Activated CD8-positive, alpha-beta memory T cell treated with anti-CD3 and anti-CD28 coated beads, Interleukin-2, amount 50 U/mL, for 4 hours (primary cell): ENCODE measurements at places on chromosomes 16 and 17.

GRCh38 chr17:35930211-35931065 lies at the start of gene RDM1:
Gene RDM1, minus strand, starts transcription at chr17:35930773. Its CDS starts 46 bp downstream, at chr17:35930727.
- peak; percentile 80 for DNase-seq

DNA sequence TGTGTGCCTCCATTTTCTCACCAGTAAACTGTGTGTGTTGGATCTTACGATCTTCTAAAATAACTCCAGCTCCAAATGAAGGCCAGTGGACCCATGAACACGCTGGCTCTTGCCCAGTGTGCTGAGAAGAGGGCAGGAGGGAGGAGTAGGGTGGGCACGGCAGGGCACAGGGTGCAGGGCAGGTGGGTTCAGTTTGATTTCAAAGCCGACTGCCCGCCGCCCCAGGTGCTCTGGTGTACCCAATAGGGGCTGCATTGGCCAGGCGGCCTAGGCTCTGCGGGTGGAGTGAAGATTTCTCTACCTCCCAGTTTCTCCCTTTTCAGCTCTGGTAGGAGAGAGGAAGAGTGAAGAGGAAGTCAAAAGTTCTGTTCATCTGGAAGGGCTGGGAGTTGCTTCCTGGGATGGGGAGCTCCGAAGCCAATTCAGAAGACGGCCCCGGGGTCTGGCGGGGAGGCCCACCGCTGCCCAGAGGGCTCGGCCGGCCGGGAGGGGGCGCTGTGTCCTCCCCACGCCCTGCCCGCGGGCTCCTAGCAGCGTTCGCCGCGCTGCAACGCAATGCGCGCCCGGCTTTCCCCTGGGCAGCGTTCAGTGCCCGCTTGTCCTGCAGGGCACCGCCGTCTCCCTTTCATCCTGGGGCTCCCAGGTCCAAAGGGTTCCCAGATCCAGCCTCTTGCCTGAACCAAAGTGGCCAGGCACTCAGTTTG lies 1.1 kb upstream of the CRHR1 start:
- peak; percentile 31 for DNase-seq

DNA sequence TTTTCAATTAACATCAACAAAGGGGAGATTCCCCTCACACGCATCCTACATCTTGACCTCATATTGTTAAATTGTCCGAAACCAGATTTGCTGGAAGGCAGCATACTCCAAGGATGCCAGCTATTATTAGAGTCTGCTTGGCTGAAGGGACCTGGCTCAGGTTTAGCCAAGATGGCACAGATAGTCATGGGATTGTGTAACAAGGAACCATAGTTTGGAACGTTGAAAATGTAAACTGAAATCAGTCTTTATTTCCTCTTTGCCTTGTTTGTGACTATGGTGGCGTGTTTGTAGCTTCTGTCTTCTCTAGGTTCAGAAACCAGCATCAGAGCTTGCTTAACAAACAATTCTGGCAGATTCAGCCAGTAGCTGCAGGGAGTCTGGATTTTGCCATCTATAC lies 5.9 kb downstream of the ARSG start:
- DNase-seq, result no peak

DNA sequence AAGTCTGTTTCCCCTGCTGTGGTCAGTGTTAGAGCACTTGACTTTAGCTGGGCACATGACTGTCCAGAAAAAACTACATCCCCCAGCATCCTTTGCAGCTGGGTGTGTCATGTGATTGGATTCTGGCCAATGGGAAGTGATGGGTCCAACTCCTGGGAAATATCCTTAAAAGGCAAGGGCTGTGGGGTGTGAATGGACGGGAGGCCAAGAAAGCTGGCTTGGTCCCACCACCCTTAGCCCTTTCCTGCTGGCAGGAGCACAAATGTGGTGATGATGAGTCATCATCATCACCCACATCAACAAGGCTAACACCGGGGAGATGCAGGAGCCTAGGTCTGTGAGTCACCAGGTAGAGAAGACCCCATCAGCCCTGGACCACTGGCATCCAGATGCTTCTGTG lies 341.7 kb downstream of the C16orf95 start:
- no peak for DNase-seq

DNA sequence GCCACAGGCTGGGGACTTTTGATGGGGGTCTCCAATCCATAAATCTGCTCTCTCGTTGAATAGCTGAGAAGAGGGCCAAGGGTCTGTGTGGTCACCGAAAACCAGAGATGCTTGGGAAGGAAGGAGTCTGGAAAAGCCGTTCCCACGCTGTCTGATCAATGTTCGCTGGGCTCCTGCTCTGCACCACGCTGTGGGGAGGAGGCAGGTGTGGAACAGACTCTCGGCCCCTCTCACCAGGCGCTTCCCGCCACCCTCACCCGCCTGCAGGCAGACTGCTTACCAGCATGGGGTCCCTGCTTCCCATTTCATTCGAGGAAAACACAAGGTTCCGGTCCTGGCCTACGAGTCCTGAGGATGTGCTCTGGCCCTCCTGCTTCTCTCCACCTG lies 702 bp upstream of the ALDH3A1 start:
- DNase-seq, result no peak

GRCh38 chr16:70647441-70648359 lies 1.3 kb downstream of the IL34 start:
- no peak for DNase-seq

DNA sequence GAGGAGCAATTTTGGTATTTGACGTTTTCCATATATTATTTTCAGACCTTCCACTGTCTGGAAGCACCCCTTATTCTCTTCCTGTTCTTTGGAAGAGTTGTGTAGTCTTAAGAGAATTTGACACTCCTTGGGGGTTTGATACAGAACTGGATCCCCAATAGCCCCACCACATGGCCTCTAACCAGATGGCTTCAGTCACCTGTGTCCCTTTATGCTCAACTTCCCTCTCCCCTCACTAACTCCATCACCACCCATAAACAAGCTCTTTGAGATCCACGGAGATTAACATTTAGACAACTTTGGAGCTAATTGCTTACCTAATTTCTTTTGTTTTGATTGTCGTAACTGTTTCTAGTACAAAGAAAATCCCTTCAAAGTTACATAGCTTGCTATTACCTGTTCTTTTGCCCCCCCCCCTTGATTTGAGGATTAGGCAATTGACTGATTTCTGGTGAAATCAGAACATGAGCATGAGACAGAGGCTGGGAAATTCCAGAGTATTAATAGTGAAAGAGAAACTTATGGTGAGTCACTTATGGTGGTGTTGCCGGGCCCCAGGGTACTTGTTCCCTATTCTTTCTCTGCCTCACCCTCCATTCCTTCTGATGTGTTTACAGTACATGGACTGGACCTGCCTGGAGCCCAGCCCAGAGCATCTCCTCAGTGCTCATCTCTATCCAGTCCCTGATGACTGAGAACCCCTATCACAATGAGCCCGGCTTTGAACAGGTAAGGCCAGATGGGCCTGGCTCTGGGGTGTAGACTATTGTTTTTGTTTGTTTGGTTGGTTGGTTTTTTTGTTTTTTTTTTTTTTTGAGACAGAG lies 7.5 kb downstream of the UBE2Z start:
- DNase-seq, result peak; percentile 35

DNA sequence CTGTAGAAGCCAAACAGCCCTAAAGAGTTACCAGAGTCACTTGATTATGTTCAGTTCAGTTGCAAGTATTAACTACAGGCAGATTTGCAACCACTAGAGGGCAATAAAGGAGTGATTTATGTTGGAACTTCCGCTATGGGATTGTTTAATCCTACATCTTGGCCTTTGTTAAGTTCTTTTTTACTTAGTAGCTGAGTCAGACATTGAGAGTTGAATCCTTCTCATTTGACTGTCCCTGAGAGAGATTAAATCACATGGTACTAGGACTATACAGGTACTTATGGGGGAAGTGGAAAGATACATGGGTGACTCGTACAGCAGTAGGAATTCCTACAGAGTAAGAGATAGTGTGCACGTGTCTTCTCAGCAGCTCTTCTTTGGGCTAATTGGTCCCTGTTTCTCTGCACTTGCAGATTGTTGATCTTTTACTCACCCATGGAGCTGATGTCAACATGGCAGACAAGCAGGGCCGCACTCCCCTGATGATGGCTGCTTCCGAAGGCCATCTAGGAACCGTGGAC lies 40.3 kb downstream of the CYB561 start:
- no peak for DNase-seq

GRCh38 chr17:9364837-9365430 lies 210.7 kb downstream of the STX8 start:
- DNase-seq, result no peak

DNA sequence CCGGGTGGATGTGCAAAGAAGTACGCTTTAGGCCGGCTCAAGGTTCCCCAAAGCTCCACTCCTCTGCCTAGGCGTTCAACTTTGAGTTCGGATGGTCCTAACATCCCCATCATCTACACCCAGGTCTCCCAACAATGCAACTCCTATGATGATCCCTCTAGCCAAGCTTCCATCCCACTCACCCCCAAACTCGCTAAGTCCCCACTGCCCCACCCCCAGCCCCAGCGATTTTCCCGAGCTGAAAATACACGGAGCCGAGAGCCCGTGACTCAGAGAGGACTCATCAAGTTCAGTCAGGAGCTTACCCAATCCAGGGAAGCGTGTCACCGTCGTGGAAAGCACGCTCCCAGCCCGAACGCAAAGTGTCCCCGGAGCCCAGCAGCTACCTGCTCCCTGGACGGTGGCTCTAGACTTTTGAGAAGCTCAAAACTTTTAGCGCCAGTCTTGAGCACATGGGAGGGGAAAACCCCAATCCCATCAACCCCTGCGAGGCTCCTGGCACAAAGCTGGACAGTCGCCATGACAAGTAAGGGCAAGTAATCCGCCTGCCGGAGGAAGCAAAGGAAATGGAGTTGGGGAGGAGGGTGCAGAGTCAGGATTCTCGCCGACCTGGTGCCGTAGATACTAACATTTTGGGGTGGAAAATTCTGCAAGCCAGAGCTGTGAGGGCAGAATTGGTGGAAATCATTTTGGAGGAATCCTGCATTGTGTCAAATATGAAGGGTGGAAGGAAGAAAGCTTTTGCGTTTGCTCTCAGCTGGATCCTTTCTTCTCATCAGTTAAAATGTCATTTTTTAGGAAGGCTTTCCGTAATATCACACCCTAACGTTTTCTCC lies at the start of gene TP53:
Gene TP53, minus strand, starts transcription at position 419 of the 836 bp plus-strand sequence. CDS start 10,896 bp downstream, outside the sequence.
- peak; percentile 80 for DNase-seq

GRCh38 chr17:71792966-71793365 lies 327.9 kb upstream of the SOX9 start:
- no peak for DNase-seq

GRCh38 chr16:83851473-83851872 lies 43.7 kb downstream of the HSBP1 start:
- DNase-seq, result no peak

GRCh38 chr17:8222380-8222629 lies 11.9 kb upstream of the AURKB start:
- DNase-seq, result no peak

GRCh38 chr17:35050170-35050569 lies 13.3 kb downstream of the RFFL start:
- DNase-seq, result no peak

DNA sequence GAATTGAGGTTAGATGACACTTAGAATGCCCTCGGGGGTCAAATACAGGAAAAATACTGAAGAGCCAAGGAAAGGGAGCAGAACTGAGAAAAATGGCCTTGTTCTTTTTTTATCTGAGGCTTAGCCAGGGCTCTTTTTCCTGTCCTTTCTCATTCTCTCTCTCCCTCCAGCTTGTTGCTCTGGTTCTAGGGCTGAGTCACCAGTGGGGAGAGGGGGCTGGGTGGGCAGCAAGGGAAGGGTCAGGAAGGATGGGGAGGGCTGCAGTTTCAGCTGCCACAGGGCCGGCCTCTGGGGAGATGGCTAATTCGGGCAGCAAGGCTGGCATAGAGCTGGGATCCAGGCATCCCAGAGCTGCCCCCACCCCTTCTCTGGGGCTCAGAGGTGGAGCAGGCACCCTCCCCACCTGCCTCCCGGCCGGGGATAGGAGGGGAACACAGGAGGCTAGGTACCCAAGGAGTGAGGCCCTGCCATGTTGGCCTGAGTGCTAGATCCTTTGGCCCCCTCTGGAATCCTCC lies 3.9 kb downstream of the ITGA3 start:
- no peak for DNase-seq

- no peak for DNase-seq
Measured at GRCh38 chr16:10578474-10579316, 1.7 kb downstream of the EMP2 start.

DNA sequence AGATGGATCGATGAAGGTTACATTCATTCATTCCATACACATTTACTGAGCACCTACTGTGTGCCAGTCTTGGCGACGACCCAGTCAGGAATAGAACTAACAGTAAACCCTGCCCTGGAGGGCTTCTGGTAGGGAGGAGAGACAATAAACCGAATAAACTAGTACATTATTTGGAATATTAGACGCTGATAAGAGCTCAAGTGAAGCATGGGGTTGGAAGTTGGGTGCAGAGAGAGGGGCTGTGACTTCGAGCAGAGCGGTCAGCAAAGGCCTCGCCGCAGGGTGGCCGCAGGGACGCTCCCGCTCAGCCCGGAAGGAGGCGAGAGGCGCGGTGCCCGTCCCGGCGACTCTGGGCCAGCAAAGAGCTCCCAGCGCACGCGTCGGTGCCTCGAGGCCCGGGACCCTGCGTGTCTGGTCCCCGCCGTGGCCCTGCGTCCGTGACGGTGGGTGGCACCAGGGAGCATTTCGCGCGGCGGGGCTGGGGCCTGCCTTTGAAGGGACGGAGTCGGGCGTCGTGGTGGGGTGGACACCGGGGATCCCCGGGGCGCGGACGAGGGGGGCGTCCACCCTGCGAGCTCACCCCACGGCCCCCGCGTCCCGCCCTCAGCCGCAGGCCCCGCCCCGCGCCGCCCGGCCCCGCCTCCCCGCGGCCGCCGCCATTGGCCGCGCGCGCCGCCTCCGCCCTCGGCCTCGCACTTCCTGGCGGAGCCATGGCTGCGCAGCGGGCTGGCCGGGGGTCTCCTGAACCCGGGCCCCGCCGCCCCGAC lies at the start of gene KLHL36:
Gene KLHL36, plus strand, starts transcription at position 684 of the 767 bp plus-strand sequence. CDS start 2,357 bp downstream, outside the sequence.
- DNase-seq, result peak; percentile 75

GRCh38 chr17:28482551-28483199 lies 9.2 kb downstream of the SLC13A2 start:
- no peak for DNase-seq

DNA sequence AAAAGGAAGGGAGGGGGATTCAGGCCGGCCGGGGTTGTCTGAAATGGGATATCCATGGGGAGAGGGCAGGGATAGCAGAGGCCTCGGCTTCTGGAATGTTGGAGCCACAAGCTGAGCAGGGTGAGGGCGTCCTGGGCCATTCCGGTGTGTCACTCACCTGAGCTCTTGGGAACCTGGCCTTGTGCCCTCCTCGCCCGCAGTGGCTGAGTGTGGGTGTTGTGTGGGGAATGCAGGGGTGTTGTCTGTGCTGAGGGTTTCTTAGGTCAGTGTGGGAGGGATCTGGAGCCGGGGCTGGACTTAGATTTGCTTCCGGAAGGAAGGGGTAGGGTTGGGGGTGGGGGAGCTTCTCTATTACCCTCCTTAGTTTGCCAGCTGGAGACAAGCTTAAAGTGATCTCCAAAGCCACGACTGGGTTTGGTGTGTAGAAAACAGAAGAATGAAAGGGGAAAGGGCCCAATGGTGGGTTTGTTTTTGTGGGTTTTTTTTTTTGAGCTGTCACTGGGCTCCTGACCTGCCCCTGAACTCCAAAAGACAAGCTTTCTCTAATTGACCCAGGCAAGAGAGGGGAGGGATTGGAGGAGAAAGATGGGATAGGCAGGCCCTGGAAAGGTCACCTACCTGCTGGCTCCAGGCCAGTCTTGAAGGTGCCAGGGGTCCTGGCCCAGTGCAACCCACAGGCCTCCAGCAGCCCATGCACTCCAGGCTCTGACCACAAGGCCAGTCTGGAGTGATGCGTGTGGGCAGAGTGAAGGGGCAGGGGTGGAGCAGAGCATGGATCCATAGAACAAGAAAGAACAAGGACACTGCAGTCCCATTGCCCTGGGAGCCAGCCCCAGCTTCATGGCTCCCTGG lies at the start of gene SULT1A2:
Gene SULT1A2, minus strand, starts transcription at position 211 of the 852 bp plus-strand sequence. CDS start 1,120 bp downstream, outside the sequence.
- no peak for DNase-seq
